Activated T-cell treated with anti-CD3 and anti-CD28 coated beads, Interleukin-2, amount 50 U/mL, for 24 hours (primary cell): ENCODE measurements at places on chromosomes 4 and X.

- no peak for DNase-seq
- H3K27ac ChIP-seq = no peak overlapping the region
- H3K36me3 ChIP-seq = no peaks in the 10 kb centered on the region
- H3K27me3 ChIP-seq = no peaks in the 10 kb centered on the region
- H3K4me1 ChIP-seq = no peaks in the 10 kb centered on the region
Measured at GRCh38 chr4:5955201-5955821, 62.4 kb upstream of the CRMP1 start.

GRCh38 chrX:51336584-51336983 is 4.0 kb downstream of the NUDT10 start:
- peaks cover 48% of the 10 kb centered on the region for H3K27me3 ChIP-seq
- no peak for DNase-seq
- no peak overlapping the region for H3K27ac ChIP-seq
- peaks cover 12% of the 10 kb centered on the region for H3K4me1 ChIP-seq
- H3K4me3 ChIP-seq = no peak overlapping the region
- peaks cover 1% of the 10 kb centered on the region for H3K36me3 ChIP-seq

DNA sequence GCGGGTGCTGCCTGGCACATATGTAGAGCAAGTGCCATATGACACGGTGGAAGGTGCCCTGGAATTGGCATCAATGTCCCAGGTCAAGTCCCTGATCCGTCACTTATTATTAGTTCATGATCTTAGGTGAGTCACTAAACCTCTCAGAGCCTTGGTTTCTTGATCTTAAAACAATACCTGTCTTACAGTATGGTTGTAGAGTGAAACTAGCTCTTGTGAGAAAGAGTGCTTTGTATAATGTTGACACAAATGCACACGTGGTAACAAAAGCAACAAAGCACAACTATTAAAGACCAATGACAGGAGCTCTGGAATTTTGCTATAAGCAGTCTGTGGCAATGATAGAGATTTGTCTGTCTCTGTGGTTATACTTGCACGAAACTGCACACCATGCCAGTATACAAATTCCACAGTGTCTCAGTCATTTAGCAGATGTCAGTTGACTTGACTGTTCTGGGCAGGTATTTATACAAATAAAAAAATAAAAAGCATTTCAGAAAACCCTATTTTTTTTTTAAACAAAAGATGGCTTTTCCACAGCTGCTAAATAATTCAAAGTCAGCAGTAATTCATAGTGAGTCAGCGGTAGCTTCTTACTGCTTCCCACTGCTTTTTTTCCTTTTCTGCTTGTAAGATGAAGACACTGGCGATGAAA is 19.7 kb upstream of the ACSL1 start:
- DNase-seq = no peak
- H3K27ac ChIP-seq = no peak overlapping the region
- H3K27me3 ChIP-seq = peaks cover 30% of the 10 kb centered on the region
- H3K4me1 ChIP-seq = peaks cover 31% of the 10 kb centered on the region
- no peaks in the 10 kb centered on the region for H3K36me3 ChIP-seq
- no peak overlapping the region for H3K4me3 ChIP-seq

DNA sequence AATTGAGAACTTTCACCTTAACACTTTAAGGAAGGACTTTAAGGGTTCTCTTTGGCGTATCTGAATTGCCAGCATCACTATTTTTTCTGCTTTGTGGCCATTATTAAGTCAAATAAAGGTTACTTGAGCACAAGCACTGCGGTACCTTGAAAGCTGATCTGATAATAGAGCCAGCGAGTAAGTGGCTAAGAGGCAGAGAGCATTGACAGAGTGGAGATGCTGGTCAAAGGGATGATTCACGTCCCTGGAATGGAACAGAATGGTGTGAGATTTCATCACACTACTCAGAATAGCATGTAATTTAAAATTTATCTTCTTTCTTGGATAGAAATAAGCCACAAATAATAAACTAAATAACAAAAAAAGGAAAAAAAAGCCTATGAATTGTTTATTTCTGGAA is 57.1 kb upstream of the NPFFR2 start:
- no peak for DNase-seq
- H3K27me3 ChIP-seq = no peaks in the 10 kb centered on the region
- no peaks in the 10 kb centered on the region for H3K36me3 ChIP-seq
- no peak overlapping the region for H3K27ac ChIP-seq

GRCh38 chrX:63746278-63746677 is 38.7 kb downstream of the ARHGEF9 start:
- H3K27me3 ChIP-seq = peaks cover 35% of the 10 kb centered on the region
- H3K27ac ChIP-seq = peak overlapping the region; percentile 40
- no peak for DNase-seq

DNA sequence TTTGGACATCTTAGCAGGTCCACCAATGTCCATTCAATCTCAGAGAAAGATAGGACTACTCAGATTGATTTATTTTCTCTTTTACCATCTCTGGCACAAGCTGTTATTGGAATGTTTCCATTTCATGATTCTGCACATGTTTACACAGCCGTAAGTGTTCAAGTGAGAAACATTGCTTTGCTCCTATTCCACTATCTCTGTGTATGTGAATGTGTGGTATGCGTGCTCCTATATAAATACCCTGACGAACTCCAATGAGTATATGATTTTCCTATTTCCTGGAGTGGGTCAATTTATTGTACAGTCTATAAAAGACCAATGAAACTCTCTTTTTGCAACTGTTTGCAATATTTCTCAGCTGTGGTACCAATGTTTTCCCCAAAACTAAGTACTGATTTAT is 221.0 kb upstream of the GALNT7 start:
- H3K4me1 ChIP-seq = no peaks in the 10 kb centered on the region
- no peaks in the 10 kb centered on the region for H3K27me3 ChIP-seq
- H3K4me3 ChIP-seq = no peak overlapping the region
- H3K27ac ChIP-seq = no peak overlapping the region
- H3K36me3 ChIP-seq = no peaks in the 10 kb centered on the region

DNA sequence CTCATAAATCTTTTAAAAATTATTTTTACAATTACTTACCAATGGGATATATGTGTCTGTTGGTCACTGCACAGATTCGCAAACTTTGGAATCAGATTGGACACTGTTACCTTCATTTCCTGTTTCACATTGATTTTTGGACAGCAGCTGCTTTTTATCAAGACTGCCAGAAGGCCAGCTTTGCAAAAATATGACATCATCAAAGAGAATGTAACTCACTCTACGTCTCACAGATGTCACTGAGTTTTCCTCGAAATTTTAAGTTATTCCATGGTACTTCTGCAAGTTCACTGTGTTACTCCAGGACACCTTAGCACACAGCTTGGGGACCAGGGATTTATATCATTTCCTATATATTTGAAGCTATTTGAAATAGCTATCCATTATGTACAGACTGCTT is 31.8 kb upstream of the MAGEB2 start:
- DNase-seq = no peak
- H3K36me3 ChIP-seq = no peaks in the 10 kb centered on the region
- H3K27ac ChIP-seq = no peak overlapping the region
- no peak overlapping the region for H3K4me3 ChIP-seq
- H3K27me3 ChIP-seq = peaks cover 37% of the 10 kb centered on the region

DNA sequence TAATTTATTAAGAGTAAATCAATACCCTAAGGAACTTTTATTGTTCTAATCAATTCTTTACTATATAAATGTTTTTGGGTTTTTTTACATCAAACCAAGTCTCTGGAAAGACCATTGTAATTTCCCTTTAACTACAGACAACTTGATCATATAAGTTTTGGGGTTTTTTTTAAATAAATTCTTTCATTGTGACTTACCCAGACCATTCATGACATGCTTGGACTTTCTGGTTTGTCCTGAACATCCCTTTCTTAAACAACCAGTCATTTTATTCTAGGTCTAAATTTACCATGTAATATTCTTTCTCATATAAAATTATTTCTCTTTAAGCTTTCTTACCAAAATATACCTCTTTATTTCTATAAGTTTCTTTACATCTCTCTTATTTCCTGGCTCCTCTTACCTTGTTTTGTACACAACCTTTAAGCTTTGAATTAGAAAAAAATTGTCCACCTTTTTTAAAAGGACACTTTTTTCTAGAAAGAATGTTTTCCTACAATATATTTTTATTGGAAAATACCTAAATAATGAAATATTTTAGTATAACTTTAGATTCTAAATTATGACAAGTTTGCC is 8.4 kb downstream of the CNGA1 start:
- no peak overlapping the region for H3K27ac ChIP-seq
- H3K4me1 ChIP-seq = peaks cover 2% of the 10 kb centered on the region
- H3K4me3 ChIP-seq = no peak overlapping the region
- H3K36me3 ChIP-seq = peaks cover 9% of the 10 kb centered on the region

GRCh38 chr4:169963998-169964397 is 62.2 kb downstream of the MFAP3L start:
- H3K4me1 ChIP-seq = no peaks in the 10 kb centered on the region
- H3K36me3 ChIP-seq = no peaks in the 10 kb centered on the region
- no peak overlapping the region for H3K4me3 ChIP-seq
- no peaks in the 10 kb centered on the region for H3K27me3 ChIP-seq

- H3K4me3 ChIP-seq = peak overlapping the region; percentile 15
- peaks cover 22% of the 10 kb centered on the region for H3K4me1 ChIP-seq
- H3K27me3 ChIP-seq = peaks cover 20% of the 10 kb centered on the region
Measured at GRCh38 chrX:150547375-150548115, 20.9 kb upstream of the MTM1 start.

- H3K4me3 ChIP-seq = no peak overlapping the region
- no peaks in the 10 kb centered on the region for H3K36me3 ChIP-seq
- peaks cover 39% of the 10 kb centered on the region for H3K27me3 ChIP-seq
- H3K4me1 ChIP-seq = no peaks in the 10 kb centered on the region
Measured at GRCh38 chrX:115373308-115373707, 83.8 kb downstream of the LUZP4 start.

DNA sequence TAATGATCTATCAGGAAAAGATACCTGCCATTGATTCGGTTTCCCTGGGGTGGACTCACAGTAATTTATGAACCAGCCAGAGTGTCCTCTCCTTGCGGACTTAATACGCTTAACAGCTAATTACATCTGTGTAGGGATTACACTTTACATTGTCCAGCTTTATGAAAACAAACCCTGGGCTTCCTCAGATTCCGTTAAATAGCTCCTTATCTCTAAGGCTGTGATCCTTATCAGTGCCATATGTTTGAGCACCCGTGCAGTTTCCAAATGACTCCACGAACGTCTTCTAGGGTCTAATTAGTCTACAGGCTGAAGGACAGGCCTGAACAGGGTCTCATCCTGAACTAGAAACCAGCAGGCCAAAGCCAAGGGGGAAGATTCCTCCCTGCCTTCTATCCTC is 56.9 kb downstream of the KDR start:
- H3K27me3 ChIP-seq = peaks cover 9% of the 10 kb centered on the region
- no peaks in the 10 kb centered on the region for H3K4me1 ChIP-seq
- DNase-seq = no peak
- no peaks in the 10 kb centered on the region for H3K36me3 ChIP-seq
- no peak overlapping the region for H3K27ac ChIP-seq

GRCh38 chr4:101028886-101029285 is 318.4 kb downstream of the PPP3CA start:
- no peaks in the 10 kb centered on the region for H3K27me3 ChIP-seq
- peaks cover 24% of the 10 kb centered on the region for H3K36me3 ChIP-seq
- no peak overlapping the region for H3K4me3 ChIP-seq

DNA sequence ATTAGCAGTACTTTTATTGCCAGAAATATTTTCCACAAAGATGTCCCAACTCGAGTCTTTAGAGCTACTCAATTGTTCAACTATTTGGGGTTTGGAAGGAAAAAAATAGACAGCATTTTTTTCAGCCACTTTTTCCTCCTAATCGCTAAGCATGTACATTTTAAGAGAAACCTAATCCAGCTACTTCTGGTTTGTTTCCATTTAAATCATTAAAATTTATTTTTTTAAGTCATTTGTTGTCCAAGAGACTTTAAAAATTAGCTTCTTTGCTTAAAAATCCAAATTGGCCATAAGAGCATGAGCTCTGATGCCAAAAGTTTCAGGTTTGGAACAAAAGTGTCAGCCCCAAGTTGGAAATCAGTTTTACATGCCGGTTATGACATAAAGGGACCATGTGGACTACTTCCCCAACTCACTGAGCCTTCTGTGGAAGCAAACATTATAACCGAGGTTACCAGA is 186.3 kb upstream of the INTU start:
- no peak overlapping the region for H3K4me3 ChIP-seq
- H3K27ac ChIP-seq = no peak overlapping the region
- no peaks in the 10 kb centered on the region for H3K4me1 ChIP-seq
- no peaks in the 10 kb centered on the region for H3K36me3 ChIP-seq

DNA sequence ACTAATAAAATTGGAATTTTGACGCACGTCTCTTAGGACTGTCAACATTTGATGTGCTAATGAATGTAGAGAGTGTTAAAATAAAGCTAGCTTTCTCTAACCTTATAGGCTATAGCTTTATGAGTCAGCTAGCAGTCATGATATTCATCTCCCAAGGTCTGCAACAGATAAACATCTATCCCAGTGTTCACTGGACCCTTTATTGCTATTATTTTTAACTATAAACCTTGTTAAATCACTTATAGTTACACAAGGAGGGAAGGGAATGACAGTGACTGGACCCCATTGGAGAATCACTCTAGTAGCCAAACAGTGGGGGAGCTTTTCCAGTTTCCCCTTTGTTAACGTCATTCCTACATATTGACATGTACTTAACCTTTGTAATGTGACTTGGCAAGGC is 67.9 kb upstream of the SHISA3 start:
- no peaks in the 10 kb centered on the region for H3K36me3 ChIP-seq
- DNase-seq = no peak
- no peak overlapping the region for H3K27ac ChIP-seq
- no peak overlapping the region for H3K4me3 ChIP-seq

DNA sequence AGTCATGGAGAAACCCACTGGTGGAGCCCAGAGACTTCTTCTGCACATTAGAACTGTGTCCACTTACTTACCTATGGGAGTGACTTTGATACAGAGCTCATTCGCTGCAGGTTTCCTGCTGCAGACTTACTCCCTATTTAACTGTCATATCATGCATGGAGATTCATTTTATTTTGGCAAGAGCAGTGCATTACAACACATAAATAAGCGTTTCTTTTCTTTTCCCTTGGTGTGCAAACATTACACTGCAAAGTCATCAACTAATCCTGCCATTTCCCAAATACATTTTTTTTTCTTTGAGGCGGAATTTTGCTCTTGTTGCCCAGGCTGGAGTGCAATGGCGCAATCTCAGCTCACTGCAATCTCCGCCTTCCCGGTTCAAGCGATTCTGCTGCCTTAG is 230.9 kb upstream of the SFRP2 start:
- H3K27ac ChIP-seq = no peak overlapping the region
- H3K27me3 ChIP-seq = peaks cover 21% of the 10 kb centered on the region
- no peak for DNase-seq
- H3K36me3 ChIP-seq = no peaks in the 10 kb centered on the region
- no peak overlapping the region for H3K4me3 ChIP-seq
- H3K4me1 ChIP-seq = no peaks in the 10 kb centered on the region

DNA sequence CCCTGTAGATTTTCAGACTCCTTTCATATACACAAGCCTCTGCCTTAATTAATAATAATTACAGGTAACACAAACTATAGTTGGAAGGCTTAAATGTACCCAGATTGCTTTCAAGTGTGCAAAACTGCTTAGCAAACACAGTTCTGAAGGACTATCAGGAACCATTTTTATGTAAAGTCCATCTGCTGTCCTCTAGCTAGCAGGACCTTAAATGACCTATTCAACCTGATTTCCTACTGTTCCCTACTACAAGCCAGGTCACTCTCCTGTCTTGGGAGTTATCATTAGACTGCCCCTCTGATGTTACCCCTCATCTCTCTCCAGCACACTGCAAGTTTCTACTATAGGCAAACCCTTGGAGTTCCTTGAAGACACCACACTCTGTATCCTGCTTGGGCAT is 157.3 kb downstream of the GBA3 start:
- H3K27ac ChIP-seq = no peak overlapping the region
- no peaks in the 10 kb centered on the region for H3K27me3 ChIP-seq
- no peaks in the 10 kb centered on the region for H3K4me1 ChIP-seq
- DNase-seq = no peak
- no peaks in the 10 kb centered on the region for H3K36me3 ChIP-seq
- no peak overlapping the region for H3K4me3 ChIP-seq
